ENCODE measurements at places on chromosomes 13 and 19. TPM values are rescaled to one million over a fixed set of nuclear protein-coding genes. Genes with fewer than 3 reads are reported as not detected.

YJEFN3 gene
- polyA plus RNA-seq: 6.9 TPM

CLDND2 gene
- 1.1 TPM for polyA plus RNA-seq

PSG1 gene
- 0.28 TPM for polyA plus RNA-seq

PSG3 gene
- polyA plus RNA-seq: not detected

COX7A1 gene
- 219 TPM for polyA plus RNA-seq

SMIM17 gene
- polyA plus RNA-seq: 1.7 TPM

SOX21 gene
- 0.05 TPM for polyA plus RNA-seq

TMC4 gene
- 3.4 TPM for polyA plus RNA-seq

ZNF724 gene
- polyA plus RNA-seq: 2.1 TPM

FARSA gene
- polyA plus RNA-seq: 42.6 TPM

FAM124A gene
- polyA plus RNA-seq: 1.6 TPM

KLK11 gene
- polyA plus RNA-seq: not detected

PPP1R13L gene
- polyA plus RNA-seq: 3.9 TPM

ZNF491 gene
- polyA plus RNA-seq: 3.5 TPM

EXOSC5 gene
- 17.0 TPM for polyA plus RNA-seq

PPFIA3 gene
- polyA plus RNA-seq: 7.8 TPM

BRME1 gene
- polyA plus RNA-seq: 3.0 TPM

JAK3 gene
- polyA plus RNA-seq: 1.9 TPM

TPM4 gene
- 162 TPM for polyA plus RNA-seq

RPS16 gene
- polyA plus RNA-seq: 2,074 TPM
